GM23338 (cell line): ENCODE measurements at places on chromosomes 7 and 10. TPM values are rescaled to one million over a fixed set of nuclear protein-coding genes. Genes with fewer than 3 reads are reported as not detected.

Gene PLAU
- 13.3 and 14.5 TPM in 2 replicates for total RNA-seq

Gene SORCS3
- total RNA-seq = 1.4 TPM in 2 replicates

GRCh38 chr10:8407501-8408021 lies 353.1 kb downstream of the GATA3 start:
- H3K36me3 ChIP-seq = no peaks in the 10 kb centered on the region
- H3K4me3 ChIP-seq = no peak overlapping the region
- H3K27me3 ChIP-seq = no peaks in the 10 kb centered on the region
- no peak for DNase-seq

DNA sequence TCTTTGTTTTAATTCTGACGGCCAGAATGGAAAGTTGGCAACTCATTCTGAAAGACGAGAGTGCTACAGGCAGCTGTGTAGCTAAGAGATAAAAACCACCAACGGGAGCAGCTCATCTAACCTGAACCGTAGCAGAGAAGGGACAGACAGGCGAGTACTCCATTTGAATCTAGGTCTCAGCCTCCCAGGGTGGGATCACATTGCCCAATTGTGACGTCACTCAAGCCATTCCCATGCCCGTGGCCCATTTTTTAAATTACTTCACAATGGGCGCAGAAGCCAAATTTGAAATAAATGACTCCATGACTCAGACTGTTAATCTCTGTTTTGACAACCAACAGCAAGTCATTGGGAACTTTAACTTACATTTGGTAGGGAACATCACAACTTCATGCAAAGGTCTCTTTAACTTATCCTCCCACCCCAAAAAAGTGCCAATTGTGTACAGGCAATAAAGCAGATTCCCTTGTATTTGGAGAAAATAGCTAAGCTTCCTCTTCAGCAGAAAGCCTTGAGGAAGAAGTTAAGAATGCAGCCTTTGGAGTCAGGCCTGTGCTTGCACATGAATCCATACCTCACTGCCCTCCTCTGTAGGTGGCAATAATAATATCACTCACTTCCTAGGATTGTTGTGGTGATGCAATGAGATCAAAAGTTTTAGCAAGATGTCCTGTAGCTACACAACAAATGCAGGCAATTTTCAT lies 93.2 kb upstream of the KIF5B start:
- no peaks in the 10 kb centered on the region for H3K36me3 ChIP-seq
- no peak overlapping the region for H3K4me3 ChIP-seq
- DNase-seq = no peak
- H3K4me1 ChIP-seq = no peaks in the 10 kb centered on the region
- no peaks in the 10 kb centered on the region for H3K27me3 ChIP-seq
- H3K27ac ChIP-seq = no peak overlapping the region

DNA sequence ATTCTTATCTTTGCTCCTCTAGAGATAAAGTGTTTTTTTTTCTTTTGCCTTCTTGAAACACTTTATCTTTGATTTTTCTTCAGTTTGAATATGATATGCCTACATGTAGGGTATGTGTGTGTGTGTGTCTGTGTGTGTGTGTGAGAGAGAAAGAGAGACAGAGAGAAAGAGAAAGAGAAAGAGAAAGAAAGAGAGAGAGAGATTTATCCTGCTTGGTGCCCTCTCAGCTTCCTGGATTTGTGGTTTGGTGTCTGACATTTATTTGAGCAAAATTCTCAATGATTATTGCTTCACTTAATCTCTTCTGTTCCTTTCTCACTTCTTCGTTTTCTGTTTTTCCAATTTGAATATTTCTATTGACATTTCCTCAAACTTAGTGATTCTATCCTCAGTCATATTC lies 60.3 kb downstream of the RAB18 start:
- peaks cover 10% of the 10 kb centered on the region; the same call in 1 of the 2 replicates for H3K4me1 ChIP-seq
- DNase-seq = no peak
- H3K27me3 ChIP-seq = no peaks in the 10 kb centered on the region

GRCh38 chr7:100680576-100681271 lies 7.2 kb downstream of the GNB2 start:
- no peaks in the 10 kb centered on the region for H3K27me3 ChIP-seq
- H3K4me1 ChIP-seq = peaks cover 11% of the 10 kb centered on the region
